ENCODE measurements at places on chromosomes 6 and 20. TPM values are rescaled to one million over a fixed set of nuclear protein-coding genes. Genes with fewer than 3 reads are reported as not detected.

DNA sequence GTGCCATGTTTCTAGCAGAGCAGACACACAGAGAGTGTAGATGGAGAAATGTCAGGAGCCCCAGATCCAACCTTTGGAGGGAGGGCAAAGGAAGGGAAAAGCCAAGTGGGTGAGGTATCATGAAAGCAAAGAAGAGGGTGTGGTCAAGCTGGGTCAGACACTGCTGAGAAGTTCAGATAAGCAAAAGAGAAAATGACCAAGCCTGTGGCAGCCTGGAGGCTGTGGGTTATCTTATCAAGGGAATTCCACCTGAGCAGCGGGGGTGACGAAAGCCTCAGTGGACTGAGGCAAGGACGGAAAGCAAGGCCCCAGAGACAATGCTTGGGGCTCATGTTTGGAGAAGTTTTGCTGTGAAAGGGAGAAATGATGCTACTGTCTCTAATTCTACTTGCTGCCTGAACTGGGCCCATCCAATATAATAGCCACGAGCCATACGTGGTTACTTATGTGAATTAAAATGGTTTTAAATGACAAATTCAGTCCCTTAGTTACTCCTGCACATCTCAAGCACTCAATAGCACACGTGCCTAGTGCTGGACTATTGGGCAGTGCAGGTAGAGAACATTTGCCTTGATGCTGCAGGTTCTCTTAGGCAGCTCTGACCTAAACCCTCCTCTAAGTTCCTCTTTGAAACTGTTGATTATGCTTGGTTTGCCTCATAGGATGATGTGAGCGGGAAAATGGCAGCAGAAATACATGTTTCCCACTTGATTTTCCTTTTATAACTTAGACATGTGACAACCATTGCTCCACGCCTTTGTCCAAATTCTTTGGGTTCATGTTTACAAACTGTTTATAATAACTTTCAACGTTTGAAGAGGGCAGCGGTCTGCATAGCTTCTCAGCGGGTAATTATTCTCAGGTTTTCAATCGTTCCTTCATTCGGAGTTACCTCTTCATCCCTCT, 63.7 kb downstream of the SLC22A23 start:
- DNase-seq: no peak

Gene PDE7B
- 1.7 TPM for polyA plus RNA-seq

- no peak for DNase-seq
Observed at GRCh38 chr6:109420751-109421150, 19.7 kb downstream of the PPIL6 start.

GRCh38 chr20:31747640-31748039, 8.6 kb downstream of the TPX2 start:
- no peak for DNase-seq

- DNase-seq: no peak
Observed at GRCh38 chr6:161067749-161068148, 76.2 kb downstream of the MAP3K4 start.

Gene HAO1
- polyA plus RNA-seq: not detected

DNA sequence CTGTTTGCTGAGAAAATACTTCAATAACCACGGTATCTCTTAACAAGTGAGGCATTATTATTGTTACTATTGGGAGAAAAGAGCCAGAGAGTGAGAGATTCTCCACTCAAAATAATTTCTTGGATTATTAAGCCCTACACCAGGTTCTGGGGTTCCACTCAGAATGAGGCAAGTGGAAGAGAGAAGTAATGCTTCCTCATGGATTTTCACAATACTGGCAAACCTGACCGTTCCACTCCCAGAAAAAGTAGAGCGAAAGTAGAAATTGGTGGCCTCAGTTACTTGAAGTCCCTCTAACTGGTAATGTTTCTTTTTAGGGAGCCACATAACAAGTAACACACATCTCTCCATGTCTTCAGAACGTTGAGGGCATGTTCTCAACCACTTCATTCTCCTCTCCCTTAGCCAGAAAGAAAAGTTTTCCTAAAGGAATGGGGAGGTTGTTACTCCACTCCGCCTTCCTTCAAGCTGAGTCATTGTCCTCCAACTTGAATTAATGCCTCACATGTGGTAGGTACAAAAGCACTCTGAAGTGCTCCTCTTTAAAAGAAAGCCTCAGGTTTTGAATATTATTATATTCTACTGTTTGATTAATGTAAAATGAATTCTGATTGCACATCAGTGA, 1.9 kb downstream of the BAG2 start:
- peak; percentile 44 for DNase-seq

DNA sequence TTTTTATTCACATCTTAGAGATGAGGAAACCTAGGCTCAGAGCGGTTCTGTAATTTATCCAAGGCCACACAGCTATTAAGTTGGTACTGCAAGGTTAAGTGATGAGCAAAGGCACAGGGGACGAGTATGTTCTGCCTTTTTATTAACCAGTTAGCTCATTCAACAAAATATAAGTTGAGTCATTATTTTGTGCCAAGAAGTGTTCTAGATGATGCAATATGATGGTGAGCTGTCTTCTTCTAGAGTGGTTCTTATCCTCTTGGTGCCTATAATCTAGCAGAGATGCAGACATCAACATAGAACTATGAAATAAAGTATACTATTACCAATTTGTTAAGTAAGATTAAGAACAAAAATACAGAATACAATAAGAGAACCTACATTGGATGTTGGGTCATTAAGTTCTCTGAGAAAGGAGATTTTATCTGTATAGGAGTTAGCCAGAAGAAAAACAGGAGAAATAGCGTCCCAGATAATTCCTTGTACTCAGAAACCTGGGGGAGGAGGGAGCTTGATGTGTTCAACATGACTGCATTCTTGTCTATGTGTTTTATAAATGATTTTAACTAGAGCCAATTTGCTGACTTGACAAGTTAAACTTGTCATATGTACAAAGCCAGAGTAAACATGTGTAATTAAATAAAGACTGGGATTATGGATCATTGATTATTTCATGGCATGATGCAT, 122.3 kb downstream of the TBXT start:
- no peak for DNase-seq

- DNase-seq: no peak
Observed at GRCh38 chr6:151448623-151449022, 3.3 kb downstream of the RMND1 start.

DNA sequence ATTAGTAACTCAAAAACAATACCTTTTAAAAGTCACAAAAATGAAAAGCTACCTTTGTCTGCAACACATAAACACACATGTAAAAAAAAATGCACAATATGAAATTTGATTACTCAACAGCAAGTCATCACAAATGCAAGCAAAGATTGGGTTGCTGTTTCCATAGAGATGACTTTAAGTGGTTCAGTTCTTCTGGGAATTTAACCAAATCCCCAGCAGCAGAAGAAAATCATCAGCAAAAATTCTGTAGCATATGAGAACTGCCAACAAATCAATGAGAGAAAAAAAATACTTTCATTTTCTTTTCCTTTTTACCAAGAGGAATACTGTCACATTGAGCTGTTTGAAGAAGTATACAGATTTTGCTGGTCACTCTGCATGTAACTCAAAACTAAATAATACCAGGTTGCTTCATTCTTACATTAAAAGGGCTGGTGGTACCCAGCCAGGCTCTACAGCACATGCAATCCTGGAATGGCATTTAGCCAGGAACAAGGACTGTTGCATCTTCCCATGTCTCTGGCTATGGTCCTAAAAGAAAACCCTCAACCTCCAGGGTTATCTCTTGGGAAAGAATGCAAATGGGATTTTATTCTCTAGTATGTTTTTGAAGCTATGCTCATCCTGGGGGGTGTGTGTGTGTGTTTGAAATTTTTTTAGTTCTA, 158.3 kb downstream of the OPRM1 start:
- DNase-seq: peak; percentile 9

DNA sequence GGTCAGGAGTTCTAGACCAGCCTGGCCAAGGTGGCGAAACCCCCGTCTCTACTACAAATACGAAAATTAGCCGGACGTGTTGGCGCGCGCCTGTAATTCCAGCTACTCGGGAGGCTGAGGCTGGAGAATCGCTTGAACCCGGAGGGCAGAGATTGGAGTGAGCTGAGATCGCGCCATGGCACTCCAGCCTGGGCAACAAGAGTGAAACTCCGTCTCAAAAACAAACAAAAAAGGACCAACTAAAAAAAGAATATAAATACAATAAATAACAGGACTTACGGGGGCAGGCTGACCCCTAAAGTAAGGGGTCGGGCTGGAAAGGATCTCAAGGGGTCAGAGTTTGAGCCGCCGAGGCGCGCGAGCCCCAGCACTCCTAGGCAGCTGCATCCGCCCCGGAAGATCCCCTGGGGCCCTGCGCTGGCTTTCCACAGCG, 509 bp upstream of the TPD52L2 start:
- no peak for DNase-seq

- no peak for DNase-seq
Observed at GRCh38 chr20:37868851-37869333, 34.0 kb upstream of the VSTM2L start.

Gene ANKRD6
- polyA plus RNA-seq: 1.1 TPM

- no peak for DNase-seq
Observed at GRCh38 chr6:8100159-8100854, 2.0 kb downstream of the EEF1E1 start.

Gene NKAIN4
- polyA plus RNA-seq: not detected

Gene WFDC12
- polyA plus RNA-seq: not detected

DNA sequence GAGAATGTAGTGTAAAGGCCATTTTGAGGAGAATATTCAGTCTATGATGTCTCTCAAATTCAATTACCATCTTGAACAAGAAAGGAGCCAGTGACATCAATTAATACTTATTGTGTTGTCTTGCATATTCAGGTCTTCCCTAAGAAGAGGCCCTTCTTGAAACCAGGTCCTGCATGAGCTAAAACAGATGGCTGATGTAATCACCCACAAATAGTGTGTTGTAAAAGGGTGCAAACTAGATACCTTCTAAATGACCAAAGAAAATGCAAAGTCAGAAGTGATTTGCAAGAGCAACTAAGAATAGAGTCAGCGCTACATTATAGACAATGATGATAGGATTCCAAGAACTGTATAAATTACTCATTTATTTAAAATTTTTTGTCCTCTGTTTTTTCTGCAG, 97.0 kb downstream of the BTBD3 start:
- no peak for DNase-seq

DNA sequence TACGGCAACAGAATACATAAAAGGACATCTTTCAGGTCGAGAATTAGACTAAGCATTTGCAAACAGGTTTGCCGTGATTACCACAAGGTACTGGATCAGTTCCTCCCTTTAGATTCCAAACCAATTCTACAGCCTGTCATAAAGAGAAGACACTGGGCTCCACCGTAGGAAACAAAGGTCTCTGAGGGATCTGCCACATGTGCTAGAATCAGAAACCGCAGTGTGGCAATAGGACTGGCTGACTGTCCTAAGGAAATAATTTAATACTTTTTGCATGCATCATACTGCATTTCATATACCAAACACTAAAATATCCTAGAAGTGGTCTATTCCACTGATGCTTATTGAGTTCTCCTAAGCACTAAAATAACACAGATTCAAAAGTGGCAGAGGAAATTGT, 59.2 kb downstream of the POPDC3 start:
- DNase-seq: no peak

DNA sequence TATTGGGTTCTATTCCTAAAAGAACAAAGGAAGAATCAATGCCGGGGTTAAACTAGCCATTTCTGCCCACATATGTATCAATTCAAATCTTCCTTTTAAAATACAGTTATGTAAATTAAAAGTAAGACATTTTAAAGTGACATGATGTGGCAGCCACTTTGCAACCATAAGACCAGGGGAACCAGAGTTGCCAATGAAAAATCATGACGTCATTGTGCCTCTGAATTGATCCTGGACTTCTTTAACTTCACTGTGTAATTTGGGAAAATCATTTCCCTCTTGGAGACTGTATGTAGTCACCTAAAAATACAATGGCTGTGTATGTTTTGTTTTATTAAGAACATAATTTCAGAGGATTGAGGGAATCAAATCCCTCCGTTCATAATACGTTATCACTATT, 42.2 kb downstream of the SLC13A3 start:
- no peak for DNase-seq

Gene CD24
- 0.05 TPM for polyA plus RNA-seq

Gene DZANK1
- polyA plus RNA-seq: 2.0 TPM

- no peak for DNase-seq
Observed at GRCh38 chr6:117206944-117207687, 58.2 kb upstream of the VGLL2 start.

GRCh38 chr6:25971187-25971821, 8.7 kb downstream of the TRIM38 start:
- peak; percentile 86 for DNase-seq

DNA sequence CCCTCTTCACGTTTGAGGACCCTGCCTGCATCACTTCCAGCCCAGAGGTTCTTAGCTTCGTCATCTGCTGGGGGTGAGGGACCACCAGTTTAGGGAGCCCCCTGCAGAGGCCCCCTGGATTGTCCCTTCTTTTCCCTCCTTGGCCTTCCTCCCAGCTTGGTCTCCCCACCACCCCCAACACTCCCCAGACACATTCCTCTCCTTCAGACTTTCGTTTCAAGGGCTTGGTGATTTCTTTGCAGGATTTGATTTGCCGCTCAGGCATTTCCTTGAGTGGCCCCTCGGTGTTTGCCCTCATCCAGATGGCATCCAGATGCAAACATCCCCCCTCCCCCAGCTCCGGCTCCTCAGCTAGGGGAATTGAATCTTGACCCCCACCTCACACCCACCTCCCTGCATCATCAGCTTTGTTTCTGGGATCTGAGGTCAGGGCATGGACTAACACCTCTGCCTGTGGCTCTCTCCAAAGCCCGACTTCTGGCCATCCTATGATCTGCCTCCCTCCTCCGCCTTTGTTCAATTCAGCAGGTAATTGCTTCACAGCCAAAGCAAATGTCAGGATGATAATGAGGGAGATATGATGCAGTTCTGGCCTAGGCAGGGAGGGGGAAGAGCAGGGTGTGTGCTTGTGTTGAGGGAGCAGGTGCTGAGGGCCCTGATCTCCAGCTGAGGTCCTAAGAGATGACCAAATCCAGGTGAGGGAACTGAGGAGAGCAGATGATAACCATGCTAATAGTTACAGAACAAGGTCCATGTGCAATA, 141.5 kb downstream of the VEGFA start:
- no peak for DNase-seq

DNA sequence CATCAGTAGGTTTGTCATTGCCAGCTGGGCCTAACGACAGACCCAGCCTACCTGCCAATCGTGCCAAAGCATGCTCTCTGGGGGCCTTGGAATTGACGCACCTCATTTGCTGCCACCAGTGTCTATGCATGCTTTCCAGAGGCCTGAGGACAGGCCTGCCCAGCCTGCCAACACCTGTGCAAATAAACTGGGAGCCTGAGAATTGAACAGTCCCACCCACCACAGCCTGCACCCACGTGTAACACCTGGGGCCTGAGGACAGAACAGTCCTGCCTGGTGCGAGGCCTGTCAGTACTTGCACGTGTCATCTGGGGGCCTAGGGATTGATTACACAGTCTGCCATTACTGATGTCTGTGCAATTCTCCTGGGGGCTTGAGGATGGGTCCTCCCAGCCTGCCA, 6.2 kb upstream of the RNF217 start:
- no peak for DNase-seq

DNA sequence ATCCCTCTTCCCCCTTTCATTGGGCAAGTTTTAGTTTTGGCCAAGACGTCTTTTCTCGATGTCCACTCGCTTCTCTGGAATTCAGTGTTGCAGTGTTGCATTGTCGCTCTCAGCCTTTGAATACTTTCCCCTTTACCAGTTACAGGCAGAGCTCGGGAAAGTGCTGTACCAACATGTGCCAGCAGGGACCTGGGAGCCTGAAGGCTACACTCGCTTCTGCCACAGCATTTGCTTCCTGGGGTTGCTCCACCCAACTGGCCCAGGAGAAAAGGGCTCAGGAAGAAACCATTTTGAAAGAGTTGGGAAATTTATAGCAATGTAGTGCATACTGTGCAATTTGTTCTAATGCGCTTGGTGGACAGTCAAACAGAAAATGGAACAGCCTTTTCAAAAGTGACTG, 78.6 kb downstream of the LINC00237 start:
- no peak for DNase-seq

Gene CYP21A2
- 0.11 TPM for polyA plus RNA-seq

Gene TPBG
- 104 TPM for polyA plus RNA-seq

Data from BJ (cell line).